ENCODE measurements at places on chromosomes 11 and 22. TPM values are rescaled to one million over a fixed set of nuclear protein-coding genes. Genes with fewer than 3 reads are reported as not detected.

The RFPL2 gene
- total RNA-seq: not detected

The TRPM5 gene
- not detected for total RNA-seq

The TMEM25 gene
- total RNA-seq: 23.2 TPM

The CRYBB1 gene
- not detected for total RNA-seq

The TCN1 gene
- not detected for total RNA-seq

The OR51B5 gene
- total RNA-seq: 0.30 TPM

The RAB36 gene
- 3.7 TPM for total RNA-seq

The ARHGAP20 gene
- total RNA-seq: 4.5 TPM

The OR5P2 gene
- not detected for total RNA-seq

The SLC22A25 gene
- not detected for total RNA-seq

The HNRNPUL2 gene
- total RNA-seq: 14.3 TPM

The UCP3 gene
- 0.30 TPM for total RNA-seq

The RTN4R gene
- total RNA-seq: 0.97 TPM

The TRIM49 gene
- total RNA-seq: not detected

The KCNE3 gene
- 4.5 TPM for total RNA-seq

The TRIM29 gene
- 0.51 TPM for total RNA-seq

The UBQLN3 gene
- total RNA-seq: not detected

The GTF2H1 gene
- total RNA-seq: 78.1 TPM

The LRRC74B gene
- total RNA-seq: under 0.01 TPM

The SCGB1D2 gene
- total RNA-seq: not detected

The TMEM86A gene
- total RNA-seq: 1.8 TPM

The C1QTNF4 gene
- 0.05 TPM for total RNA-seq

The HEPN1 gene
- total RNA-seq: 0.09 TPM

The OR56A1 gene
- total RNA-seq: under 0.01 TPM

The LRRN4CL gene
- total RNA-seq: 0.23 TPM

The LINC01488 gene
- not detected for total RNA-seq

The CLMP gene
- 111 TPM for total RNA-seq

The GRAP2 gene
- total RNA-seq: not detected

The JAML gene
- not detected for total RNA-seq

The MS4A12 gene
- total RNA-seq: not detected

The GRK2 gene
- 24.6 TPM for total RNA-seq

The TUB gene
- 3.1 TPM for total RNA-seq

All from smooth muscle cell of the umbilical artery (primary cell).